ENCODE measurements at places on chromosomes 7 and 10. TPM values are rescaled to one million over a fixed set of nuclear protein-coding genes. Genes with fewer than 3 reads are reported as not detected.

DNA sequence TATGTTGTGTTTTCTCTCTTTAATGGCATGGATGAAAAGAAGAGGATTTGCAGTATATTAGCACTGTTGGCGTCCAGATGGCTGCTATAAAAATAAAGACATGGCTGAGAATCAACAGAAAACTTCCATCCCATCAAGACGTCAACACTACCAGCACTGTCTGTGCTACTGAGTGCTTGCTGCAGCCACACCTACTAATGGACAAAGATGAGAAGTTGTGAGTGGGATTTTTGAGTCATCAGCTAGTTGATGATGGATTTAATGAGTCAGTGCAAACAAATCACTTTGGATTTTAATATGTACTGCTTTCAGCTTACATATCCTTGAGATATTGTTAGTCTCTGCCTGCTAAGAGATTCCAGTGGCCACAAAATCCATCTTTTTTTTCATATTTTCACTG lies 631.0 kb upstream of the ANKRD30A start:
- DNase-seq: no peak

GRCh38 chr7:140218656-140219055 lies 41.9 kb upstream of the KDM7A start:
- no peak for DNase-seq

DNA sequence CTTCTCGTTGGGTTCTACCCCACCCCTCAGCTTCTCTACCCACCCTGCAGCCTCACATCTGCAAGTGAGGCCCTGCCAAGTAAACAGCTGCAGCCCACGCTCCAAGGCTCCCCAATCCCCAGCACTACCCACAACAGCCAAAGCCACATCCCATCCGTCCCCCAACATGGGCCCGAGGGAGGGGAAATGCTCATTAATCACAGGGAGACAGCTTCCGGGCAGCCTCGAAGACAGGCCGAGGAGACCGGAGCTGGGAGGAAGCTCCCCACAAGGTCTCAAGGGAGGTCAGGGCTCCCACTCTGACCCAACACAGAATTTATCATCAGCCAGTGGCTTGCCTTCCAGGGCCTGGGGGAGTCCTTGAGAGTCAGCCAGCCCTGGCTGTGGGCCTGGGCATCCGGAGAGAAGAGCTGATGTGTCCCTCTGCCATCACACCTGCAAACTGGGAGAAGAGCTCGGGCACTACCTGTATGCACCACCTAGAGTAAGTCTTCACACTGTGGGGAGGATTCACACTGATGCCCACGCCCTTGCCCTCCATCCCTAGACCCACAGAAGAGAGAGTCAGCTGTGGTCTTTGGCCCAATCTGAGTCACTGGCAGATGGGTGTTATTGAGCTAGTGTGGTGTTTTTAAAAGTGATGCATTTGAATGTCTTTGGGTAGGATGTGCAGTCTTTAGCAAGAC lies 115.5 kb upstream of the ZMIZ1 start:
- DNase-seq: no peak

GRCh38 chr7:64653721-64654401 lies 12.1 kb upstream of the ZNF107 start:
- DNase-seq: no peak

- no peak for DNase-seq
These were observed 45.6 kb downstream of the PTPRE start for GRCh38 chr10:127952575-127952869.

GRCh38 chr7:40604601-40605438 lies 470.0 kb downstream of the SUGCT start:
- peak; percentile 16 for DNase-seq

GRCh38 chr10:58981846-58982245 lies 194.6 kb upstream of the PHYHIPL start:
- no peak for DNase-seq

The BUD23 gene
- total RNA-seq: 57.3 TPM

The IQUB gene
- total RNA-seq: 0.29 TPM

The FAM25A gene
- total RNA-seq: not detected

Measured in glomerular endothelial cell (primary cell).